SIG-M5 (cell line): ENCODE measurements at places on chromosomes 3 and 15.

DNA sequence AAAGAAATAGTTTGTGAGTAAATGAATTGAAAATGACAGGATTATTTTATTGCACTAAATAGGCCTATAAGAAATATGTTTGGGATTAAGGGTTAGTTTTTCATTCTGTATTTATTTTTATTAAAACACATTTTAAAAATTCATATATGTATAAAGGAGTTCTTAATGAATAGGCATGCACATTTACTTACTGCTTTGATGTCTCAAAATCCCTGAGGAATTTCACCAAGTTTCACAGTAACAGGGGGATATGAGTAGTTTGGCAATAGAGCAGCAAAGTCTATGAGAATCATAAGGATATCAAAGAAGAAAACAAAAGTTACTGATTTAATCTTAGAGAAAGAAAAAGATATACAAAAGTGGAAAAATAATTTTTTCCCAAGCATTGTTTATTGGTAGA, 411.7 kb downstream of the NAALADL2 start:
- no peak for DNase-seq

DNA sequence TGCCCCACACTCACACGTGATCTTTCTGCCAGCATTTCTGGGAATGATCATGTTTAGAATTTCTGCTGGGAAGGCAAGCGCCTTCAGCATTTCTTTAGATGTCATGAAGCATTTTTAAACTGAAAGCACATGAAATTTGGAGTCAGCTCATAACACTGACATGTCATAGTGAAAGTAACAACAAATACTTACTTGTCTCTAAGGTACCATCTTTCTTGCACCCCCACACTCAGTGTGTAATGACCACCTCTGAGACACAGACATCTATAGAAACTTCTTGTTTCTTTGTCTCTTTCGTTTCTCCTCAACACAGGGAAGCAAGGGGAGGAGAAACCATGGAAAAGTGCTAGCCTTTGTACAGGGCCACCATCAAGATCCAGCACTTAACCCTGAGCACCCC, 171.7 kb downstream of the RORA start:
- no peak for DNase-seq

DNA sequence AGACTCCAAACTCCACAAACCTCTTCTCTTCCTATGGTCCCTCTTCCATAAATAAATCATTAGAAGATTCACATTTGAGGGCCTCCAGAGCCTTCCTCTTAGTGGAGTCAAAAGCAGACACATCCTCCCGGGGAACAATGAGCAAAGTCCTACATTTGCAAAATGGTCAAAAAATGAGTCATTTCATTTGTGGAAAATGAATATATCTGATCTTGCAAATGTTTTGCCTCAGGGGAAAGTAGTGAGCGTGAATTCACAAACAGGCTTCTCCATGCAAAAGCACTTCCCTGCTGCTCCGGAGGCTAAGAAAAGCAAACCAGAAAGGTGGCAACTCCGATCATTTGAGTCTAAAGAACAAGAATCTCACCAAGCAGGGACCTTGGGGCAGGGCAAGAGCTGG, 86.7 kb upstream of the IQSEC1 start:
- no peak for DNase-seq

- DNase-seq: no peak
Measured at GRCh38 chr3:178088963-178089362, 447.3 kb upstream of the KCNMB2 start.

- no peak for DNase-seq
Measured at GRCh38 chr3:88075072-88075471, 16.0 kb downstream of the ZNF654 start.
